Caudate nucleus (tissue), 63 donors: ENCODE measurements at places on chromosomes 5 and 9.

DNA sequence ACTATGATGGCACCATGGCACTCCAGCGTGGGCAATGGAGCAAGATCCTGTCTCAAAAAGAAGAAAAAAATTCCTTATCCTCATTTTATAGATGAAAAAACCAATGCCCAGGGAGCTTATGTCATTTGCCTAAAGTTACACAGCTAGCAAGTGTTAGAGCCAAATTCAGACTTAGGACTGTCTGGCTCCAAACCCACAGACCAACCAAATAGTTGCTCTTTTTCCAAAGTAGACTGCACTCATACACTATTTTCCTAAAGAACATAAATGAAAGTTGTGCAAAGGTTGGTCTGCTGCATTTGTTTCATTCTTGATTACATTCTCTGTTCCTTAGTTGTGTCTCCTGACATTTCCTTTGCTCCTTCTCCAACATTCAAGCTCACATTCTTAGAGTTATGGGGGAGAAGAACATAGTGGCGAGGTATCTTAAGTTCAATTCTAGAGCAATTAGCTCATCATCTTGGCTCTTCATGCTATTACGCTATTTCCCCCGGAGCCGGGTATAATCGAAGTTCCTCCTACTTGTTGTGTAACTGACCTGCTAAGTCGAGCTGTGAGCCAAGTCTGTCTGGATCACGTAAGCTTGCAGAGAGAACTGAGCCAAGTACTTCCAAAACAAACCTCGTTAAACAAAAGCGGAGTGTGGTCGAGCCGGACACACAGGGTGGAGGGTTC is 138.3 kb downstream of the RFK start:
- no peak for DNase-seq

DNA sequence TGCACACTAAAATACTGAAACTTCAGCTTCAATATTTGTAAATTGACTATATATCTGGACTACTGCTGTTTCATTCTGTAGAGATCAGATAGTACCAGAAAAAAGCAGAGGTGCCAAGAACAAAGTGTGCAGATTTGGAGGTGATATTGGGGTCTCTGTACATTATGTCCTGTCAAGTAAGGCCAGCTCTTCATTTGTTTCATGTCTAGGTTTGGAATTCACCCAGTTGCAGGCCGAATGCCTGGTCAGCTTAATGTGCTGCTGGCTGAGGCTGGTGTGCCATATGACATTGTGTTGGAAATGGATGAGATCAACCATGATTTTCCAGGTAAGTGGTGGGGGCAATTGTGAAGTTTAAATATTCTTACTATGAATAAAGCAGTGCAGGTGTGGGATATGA is 96.9 kb downstream of the NNT start:
- no peak for DNase-seq

DNA sequence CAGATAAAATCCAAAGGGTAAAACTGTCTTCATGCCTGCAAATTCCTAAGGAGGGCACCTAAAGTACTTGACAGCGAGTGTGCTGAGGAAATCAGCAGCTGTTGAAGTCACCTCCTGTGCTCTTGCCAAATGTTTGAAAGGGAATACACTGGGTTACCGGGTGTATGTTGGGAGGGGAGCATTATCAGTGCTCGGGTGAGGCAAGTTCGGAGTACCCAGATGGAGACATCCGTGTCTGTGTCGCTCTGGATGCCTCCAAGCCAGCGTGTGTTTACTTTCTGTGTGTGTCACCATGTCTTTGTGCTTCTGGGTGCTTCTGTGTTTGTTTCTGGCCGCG is 727 bp upstream of the ADRB2 start:
- DNase-seq, result no peak

DNA sequence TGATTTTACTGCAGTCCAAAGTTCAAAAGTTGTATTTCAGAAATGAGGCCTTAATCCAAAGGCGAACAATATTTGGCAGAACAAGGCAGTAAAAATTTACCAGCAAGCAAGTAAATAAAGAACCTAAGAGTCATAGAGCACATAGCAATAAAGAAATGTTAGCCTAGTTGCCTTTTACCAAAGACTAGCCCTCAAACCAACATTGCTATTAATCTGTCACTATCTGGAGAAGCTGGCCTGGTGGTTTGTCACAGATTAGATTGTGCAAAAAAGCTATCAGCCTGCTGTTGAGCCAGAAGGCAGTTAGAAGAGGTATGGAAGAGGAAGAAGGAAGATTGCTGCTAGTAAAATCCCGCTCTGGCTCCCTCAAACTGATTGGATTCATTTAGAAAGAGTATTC is 304.7 kb upstream of the KLF4 start:
- no peak for DNase-seq

- no peak for DNase-seq
Measured at GRCh38 chr5:118726891-118727290, 261.5 kb downstream of the DTWD2 start.

DNA sequence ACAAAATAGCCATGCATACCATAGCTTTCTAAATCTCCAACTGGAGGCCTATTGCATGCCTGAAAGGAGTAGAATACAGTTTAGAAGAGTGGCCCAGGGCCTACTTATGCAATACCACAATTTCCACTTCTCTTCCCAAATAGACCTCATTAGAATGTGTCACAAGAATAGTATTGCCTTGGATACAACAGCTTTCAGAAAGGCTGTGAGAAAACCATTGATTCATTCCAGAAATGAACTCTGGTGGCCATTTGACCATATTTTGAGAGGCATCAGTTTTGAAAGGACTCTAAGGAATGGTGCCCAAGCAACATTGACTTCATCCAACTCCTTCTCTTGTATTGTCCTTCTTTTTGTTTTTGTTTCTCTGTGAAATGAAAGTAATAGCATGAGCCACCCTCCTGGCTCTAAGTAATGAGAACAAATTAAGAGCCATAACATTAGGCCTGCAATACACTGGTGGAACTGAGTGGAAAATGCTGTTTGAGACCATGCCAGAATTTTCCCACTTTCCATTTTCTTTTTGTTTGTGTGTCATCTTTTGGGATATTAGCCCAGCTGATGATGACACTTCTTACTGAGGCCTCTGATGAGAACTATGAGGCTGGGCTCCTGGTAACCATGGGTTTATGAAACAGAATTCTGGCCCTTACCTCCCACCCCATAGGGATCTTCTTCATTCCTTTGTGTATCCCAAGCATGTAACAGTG is 90.2 kb downstream of the TMEM174 start:
- DNase-seq, result no peak

GRCh38 chr9:6902423-6902822 is 144.7 kb downstream of the KDM4C start:
- no peak for DNase-seq
